Fibroblast of lung (primary cell): ENCODE measurements at places on chromosomes 13 and 19. TPM values are rescaled to one million over a fixed set of nuclear protein-coding genes. Genes with fewer than 3 reads are reported as not detected.

HIPK4 gene
- 0.17 and 0.26 TPM in 2 replicates for total RNA-seq

EDNRB gene
- total RNA-seq, result 0.99 and 1.3 TPM in 2 replicates

IL4I1 gene
- 1.2 and 1.5 TPM in 2 replicates for total RNA-seq

ACP7 gene
- not detected in 2 replicates for total RNA-seq

SCAMP4 gene
- 22.1 and 29.7 TPM in 2 replicates for total RNA-seq

CD79A gene
- total RNA-seq, result under 0.01 and 0.17 TPM in 2 replicates

VSTM1 gene
- not detected in 2 replicates for total RNA-seq
